ENCODE measurements at places on chromosomes 16 and 17. TPM values are rescaled to one million over a fixed set of nuclear protein-coding genes. Genes with fewer than 3 reads are reported as not detected.

- no peak for DNase-seq
These were observed 104.3 kb upstream of the TNRC6C start for GRCh38 chr17:77854083-77854758.

Gene SLC13A5
- not detected for total RNA-seq

DNA sequence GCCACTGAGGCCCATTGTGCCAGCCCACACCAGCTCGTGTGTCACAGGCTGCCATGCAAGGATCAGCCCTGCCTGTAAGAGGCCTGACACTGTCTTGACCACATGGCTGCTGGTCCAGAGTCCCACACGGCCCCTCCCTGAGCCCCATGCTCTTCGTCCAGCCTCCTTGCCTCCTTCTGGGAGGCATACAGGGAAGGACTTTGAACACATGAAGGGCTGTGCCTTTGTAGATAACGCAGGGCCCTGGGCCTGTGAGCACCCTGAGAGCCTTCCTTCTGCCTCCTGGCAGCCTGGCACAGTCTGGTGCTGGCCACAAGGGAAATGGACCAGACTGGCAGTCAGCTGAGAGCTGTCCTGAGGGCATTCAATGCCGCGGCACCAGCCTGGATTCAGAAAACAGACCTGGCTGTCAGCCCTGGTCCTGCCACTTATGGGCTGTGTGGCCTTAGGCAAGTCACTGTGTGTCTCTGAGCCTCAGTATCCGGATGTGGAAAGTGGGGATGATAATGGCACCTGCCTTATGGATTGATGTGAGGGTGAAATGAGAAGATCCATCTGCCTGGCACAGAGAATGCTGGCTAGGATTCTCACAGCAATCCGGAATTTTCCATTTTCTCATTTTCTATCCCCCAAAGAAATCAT is 19.2 kb upstream of the SPNS2 start:
- DNase-seq = no peak

DNA sequence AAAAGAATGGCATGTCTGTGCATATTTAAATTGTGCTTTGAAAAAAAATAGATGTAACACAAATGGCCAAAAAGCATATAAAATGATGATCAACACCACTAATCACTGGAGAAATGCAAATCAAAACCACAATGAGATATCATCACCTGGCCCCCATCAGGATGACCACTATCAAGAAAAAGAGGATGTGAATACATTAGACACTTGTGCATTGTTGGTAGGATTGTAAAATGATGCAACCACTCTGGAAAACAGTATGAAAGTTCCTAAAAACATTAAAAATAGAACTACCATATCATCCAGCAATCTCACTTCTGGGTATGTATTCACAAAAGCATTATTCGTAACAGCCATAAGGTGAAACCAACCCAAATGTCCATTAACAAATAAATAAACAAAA is 91.5 kb downstream of the SPAG9 start:
- DNase-seq = no peak

GRCh38 chr17:57726213-57726790 is 18.8 kb downstream of the CCDC182 start:
- no peak for DNase-seq

Gene RRN3
- 31.8 TPM for total RNA-seq

DNA sequence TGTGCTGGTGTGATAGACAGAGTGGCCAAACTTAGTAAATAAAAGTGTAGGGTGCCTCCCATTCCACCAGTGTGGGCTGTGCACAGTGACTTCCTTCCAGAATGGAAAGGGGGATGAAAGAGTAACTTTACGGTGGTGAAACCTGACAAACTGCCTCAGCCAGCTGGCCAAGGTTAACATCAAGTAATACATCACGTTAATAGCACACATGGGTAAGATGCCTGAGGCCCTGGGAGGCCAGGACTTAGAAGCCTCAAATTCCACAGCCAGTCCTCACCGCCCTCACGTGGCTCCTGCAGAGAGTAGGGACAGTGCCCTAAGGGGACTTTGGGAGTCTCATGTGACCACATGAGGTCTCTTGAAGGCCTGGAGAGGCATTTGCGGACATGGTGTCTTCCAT is 14.1 kb downstream of the RMI2 start:
- DNase-seq = peak; percentile 61

Gene TIMP2
- 133 TPM for total RNA-seq

DNA sequence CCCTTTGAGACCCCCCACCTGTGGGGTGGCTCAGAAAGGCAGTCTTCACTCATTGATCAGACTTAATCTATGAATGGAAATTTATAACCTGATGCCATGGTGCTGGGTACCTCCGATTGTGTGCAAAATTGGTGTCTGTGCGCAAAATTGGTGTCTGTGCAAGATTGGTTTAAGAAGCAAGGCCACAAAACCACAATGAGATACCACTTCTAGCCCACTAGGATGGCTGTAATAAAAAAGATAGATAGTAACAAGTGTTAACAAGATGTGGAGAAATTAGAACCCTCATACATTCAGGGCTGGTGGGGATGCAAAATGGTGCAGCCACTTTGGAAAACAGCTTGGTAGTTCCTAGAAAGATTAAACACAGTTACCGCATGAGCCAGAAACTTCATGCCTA is 13.9 kb upstream of the CSNK2A2 start:
- DNase-seq = no peak

Gene KCNAB3
- 2.1 TPM for total RNA-seq

Gene KRTAP4-5
- not detected for total RNA-seq

GRCh38 chr17:82960419-82961271 is 118.8 kb upstream of the METRNL start:
- DNase-seq = peak; percentile 2

Gene CD79B
- total RNA-seq = not detected

Data from thyroid gland (tissue), 4 donors.